ENCODE measurements at places on chromosomes 3 and 15.

DNA sequence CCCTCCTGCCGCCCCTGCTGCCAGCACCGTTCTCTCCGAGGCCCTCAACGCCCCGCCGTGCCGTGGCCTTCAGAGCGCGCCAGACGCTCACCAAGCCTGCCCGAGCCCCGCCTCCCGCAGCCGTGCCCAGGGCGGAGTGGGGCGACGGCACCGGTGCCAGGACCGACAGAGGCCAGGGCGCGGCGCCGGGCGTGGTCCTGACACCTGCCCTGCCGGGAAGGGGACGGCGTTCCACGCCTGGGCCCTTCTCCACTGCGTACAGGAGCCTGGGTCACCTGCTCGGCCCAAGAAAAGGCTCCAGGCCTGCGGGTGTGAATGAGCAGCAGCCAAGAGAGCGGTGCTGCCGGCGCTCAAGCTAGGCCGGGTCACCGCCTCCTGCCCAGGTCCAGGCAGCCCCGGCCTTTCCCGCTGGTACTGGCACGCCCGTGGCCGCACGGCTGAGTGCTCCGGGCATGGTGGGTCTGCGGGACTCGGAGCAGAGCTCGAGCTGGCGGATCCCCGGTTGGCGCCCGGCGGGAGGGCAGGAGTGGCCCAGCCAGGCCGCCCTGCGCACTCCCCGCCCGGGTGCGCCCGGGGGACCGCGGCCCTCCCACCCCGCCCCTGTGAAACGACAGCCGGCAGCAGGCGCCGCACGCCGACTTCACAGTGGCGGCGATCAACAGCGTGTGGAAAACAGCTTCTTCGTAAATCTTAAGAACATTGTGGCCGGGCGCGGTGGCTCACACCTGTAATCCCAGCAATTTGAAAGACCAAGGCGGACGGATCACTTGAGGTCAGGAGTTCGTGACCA, 4.2 kb downstream of the OCA2 start:
- no peak for DNase-seq
- H3K4me3 ChIP-seq, result peak overlapping the region; percentile 75
- H3K27ac ChIP-seq, result no peak overlapping the region
- H3K27me3 ChIP-seq, result peaks cover 66% of the 10 kb centered on the region
- H3K36me3 ChIP-seq, result no peaks in the 10 kb centered on the region
- peaks cover 18% of the 10 kb centered on the region for H3K4me1 ChIP-seq

DNA sequence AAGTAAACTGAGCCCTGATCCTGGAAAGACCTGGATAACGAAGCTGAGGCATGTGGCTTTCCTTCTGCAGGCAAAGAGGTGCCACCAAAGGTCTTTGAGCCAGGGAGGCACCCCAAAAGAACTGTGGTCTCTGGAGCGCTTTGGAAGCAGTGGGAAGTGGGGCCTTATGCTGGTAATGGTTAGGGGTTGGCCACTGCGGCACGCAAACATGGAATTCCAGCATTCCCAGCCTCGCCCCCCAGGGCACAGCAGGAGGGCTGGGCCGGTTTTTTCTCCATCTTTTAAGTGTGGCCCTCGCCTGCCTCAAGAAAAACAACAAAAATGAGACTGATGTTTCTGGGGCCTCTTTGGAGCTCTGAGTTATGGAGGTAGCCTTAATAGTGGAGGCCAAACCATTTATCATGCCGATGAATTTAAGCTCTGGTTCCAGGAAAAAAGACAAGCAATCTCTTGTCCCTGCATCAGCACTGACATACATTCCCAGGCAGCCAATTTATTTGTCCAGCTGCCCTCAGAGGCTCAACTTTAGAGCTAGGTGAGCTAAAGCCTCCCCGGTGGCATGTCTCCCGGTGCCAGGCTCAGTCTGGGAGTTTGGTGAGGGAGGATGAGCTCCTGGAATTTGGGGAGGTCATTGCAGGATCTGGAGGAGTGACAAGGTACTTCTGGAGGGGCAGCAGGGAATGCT, 109.0 kb downstream of the TLE3 start:
- no peak for DNase-seq
- H3K4me3 ChIP-seq, result no peak overlapping the region
- H3K4me1 ChIP-seq, result no peaks in the 10 kb centered on the region
- no peak overlapping the region for H3K27ac ChIP-seq
- no peaks in the 10 kb centered on the region for H3K27me3 ChIP-seq

- no peaks in the 10 kb centered on the region for H3K27me3 ChIP-seq
- no peaks in the 10 kb centered on the region for H3K36me3 ChIP-seq
- no peak overlapping the region for H3K4me3 ChIP-seq
- H3K27ac ChIP-seq, result no peak overlapping the region
- DNase-seq, result no peak
- H3K4me1 ChIP-seq, result no peaks in the 10 kb centered on the region
These were observed 268.9 kb upstream of the LYSMD4 start for GRCh38 chr15:100002086-100002620.

DNA sequence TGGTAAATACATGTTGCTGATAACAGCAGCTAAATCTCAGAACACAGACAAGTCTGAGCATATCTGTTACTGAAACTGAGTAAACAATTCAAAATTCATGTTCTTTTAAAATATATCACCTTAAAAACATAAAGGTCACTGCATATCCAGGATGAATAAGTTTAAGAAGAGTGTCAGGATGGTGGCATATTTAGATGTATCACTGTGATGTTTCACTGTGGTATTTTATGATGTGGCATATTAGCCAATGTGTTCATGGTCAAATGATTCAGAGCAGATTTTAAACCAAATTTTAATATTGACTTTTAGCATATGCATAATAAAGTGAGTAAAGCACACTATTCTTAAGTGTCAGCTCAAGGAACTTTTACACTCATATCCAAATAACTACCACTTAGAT, 346.4 kb upstream of the DPPA4 start:
- no peaks in the 10 kb centered on the region for H3K27me3 ChIP-seq
- no peak overlapping the region for H3K4me3 ChIP-seq
- no peaks in the 10 kb centered on the region for H3K36me3 ChIP-seq
- no peak overlapping the region for H3K27ac ChIP-seq
- DNase-seq, result no peak
- no peaks in the 10 kb centered on the region for H3K4me1 ChIP-seq

DNA sequence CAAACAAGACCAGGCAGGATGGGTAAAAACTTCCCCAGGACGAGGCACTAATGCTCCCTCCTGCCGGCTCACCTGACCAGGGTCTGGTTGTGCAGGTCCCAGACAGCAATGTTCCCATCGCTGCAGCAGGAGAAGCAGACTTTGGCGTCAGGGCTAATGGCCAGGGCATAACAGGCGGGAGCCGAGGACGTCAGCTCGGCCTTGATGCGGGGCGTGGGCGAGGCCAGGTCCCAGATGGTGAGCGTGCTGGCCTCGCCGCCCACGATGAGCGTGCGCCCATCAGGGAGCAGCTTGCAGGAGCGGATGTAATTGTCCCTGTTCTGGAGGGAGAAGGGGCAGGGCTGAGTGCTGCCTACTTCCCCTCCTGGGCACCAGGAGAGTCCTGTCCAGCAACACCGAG, 43.4 kb downstream of the TLE3 start:
- H3K27me3 ChIP-seq, result no peaks in the 10 kb centered on the region
- H3K4me1 ChIP-seq, result peaks cover 3% of the 10 kb centered on the region
- peaks cover 99% of the 10 kb centered on the region for H3K36me3 ChIP-seq
- H3K4me3 ChIP-seq, result no peak overlapping the region
- DNase-seq, result no peak

- no peaks in the 10 kb centered on the region for H3K36me3 ChIP-seq
- DNase-seq, result no peak
- H3K27me3 ChIP-seq, result no peaks in the 10 kb centered on the region
- H3K4me1 ChIP-seq, result no peaks in the 10 kb centered on the region
- no peak overlapping the region for H3K4me3 ChIP-seq
These were observed 284.5 kb upstream of the PLSCR5 start for GRCh38 chr3:146889626-146890025.

GRCh38 chr15:58690703-58691102, 58.8 kb downstream of the ADAM10 start:
- peaks cover 3% of the 10 kb centered on the region for H3K36me3 ChIP-seq
- no peaks in the 10 kb centered on the region for H3K4me1 ChIP-seq
- H3K27me3 ChIP-seq, result no peaks in the 10 kb centered on the region
- H3K4me3 ChIP-seq, result no peak overlapping the region
- DNase-seq, result no peak
- H3K27ac ChIP-seq, result no peak overlapping the region

GRCh38 chr3:179234199-179234598, 16.7 kb downstream of the KCNMB3 start:
- no peaks in the 10 kb centered on the region for H3K4me1 ChIP-seq
- H3K36me3 ChIP-seq, result peaks cover 47% of the 10 kb centered on the region
- no peak for DNase-seq
- no peak overlapping the region for H3K27ac ChIP-seq
- H3K4me3 ChIP-seq, result no peak overlapping the region
- no peaks in the 10 kb centered on the region for H3K27me3 ChIP-seq

- no peaks in the 10 kb centered on the region for H3K4me1 ChIP-seq
- H3K36me3 ChIP-seq, result no peaks in the 10 kb centered on the region
- H3K27ac ChIP-seq, result no peak overlapping the region
- no peaks in the 10 kb centered on the region for H3K27me3 ChIP-seq
- H3K4me3 ChIP-seq, result no peak overlapping the region
These were observed 42.9 kb downstream of the MYO1E start for GRCh38 chr15:59329570-59330350.

DNA sequence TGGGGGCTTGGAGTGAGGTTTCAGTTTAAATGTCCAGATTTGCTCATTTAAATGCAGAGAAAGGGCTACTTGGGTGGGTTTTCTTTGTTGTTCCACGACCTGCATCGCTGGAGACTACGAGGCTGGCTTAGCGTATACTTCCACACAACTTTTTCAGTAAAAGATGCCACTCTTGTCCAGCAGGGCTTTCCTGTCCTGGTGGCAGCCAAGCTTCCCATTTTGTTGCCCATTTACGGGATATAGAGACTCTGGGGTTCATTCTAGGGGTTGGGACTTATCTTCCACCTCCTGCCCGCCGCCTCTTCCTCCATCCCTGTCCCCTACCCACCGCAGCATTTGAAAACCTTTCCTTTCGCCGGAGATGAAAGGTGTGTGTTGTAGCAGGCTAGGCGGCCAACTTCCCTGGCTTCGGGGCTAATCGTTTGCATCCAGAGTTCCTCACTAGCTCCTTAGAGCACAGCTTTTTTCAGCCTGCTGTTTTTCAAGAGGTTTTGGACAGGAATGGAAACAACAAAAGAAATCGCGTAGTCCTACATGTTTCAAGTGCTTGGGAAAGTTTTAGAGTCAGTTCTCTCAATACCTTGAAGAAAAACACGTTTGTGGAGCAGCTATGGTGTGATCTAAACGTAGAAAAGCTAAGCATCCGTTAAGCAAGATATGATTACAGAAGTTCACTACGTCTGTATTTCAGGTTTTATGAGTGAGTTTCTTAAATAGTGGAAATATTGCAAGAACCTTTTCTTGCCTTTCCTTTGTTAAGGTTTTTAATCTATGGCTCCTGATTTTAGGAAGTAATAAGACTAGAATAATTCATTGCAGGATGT, 843 bp downstream of the CHRNA5 start:
- no peaks in the 10 kb centered on the region for H3K27me3 ChIP-seq
- H3K36me3 ChIP-seq, result no peaks in the 10 kb centered on the region
- H3K4me3 ChIP-seq, result peak overlapping the region; percentile 79
- H3K4me1 ChIP-seq, result peaks cover 5% of the 10 kb centered on the region

DNA sequence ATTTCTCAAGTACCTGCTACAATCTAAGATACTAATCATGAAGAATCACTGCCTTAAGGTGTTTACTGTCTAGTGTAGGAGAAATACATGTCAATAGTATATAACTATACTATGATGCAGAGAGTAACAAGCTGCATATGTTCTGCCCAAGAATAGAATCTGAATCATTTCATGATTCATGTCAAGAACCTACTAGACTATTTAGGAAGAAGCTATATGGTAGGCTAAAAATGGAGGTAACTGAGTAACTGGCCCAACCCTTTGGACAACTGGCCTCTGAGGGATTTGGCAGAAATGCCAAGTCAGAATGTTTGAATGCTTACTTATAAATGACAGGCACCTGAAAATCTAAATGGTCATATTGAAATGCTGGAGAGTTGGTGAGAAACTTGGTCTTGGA, 59.9 kb upstream of the DGKG start:
- no peaks in the 10 kb centered on the region for H3K4me1 ChIP-seq
- H3K36me3 ChIP-seq, result no peaks in the 10 kb centered on the region
- no peak overlapping the region for H3K27ac ChIP-seq

GRCh38 chr3:57091521-57092273, 31.2 kb downstream of the SPATA12 start:
- no peak overlapping the region for H3K4me3 ChIP-seq
- H3K27me3 ChIP-seq, result no peaks in the 10 kb centered on the region
- H3K4me1 ChIP-seq, result no peaks in the 10 kb centered on the region
- no peak overlapping the region for H3K27ac ChIP-seq
- H3K36me3 ChIP-seq, result peaks cover 40% of the 10 kb centered on the region

DNA sequence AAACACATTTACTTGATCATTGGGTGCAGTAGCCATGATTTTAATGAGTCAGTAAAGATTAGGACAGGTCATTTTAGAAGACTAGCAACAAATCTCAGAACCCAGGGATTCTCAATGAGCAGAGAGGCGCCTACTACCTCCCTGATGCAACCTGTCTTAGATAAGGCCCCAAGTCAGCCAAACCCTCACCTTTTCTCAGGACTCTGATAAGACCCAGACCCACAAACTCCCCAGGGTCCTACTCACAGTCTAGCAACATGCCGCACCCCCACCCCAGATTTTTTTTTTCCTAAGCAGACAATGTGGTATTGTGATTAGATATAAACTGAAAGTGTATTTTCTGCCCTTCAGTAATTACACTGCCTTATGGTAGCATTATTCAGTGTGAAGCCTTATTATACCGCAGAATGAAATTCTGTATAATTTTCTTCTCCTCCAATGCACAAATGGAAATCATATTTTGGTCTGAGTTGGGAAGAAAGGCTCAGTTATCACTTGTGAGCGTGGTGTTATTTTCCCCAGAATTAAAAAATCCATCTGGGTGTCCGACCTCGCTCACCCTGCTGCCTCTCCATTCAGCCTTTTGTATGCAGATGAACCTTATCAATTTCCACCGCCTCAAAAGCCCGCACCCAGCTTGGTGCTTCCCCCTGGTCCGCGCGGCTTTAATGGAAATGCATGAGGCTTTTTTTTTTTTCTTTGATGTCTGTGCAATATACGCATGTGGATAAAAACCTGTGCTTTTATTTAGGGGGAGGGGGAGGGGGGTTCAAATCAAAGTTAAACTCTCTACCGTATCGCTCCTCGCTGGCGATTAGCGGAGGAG, 122.0 kb upstream of the SOX14 start:
- H3K27me3 ChIP-seq, result no peaks in the 10 kb centered on the region
- H3K36me3 ChIP-seq, result no peaks in the 10 kb centered on the region

GRCh38 chr3:75294124-75294523, 370.0 kb upstream of the FRG2C start:
- no peak overlapping the region for H3K4me3 ChIP-seq
- H3K4me1 ChIP-seq, result no peaks in the 10 kb centered on the region
- H3K36me3 ChIP-seq, result no peaks in the 10 kb centered on the region
- no peak overlapping the region for H3K27ac ChIP-seq
- DNase-seq, result peak; percentile 29

- no peak for DNase-seq
- H3K36me3 ChIP-seq, result no peaks in the 10 kb centered on the region
- no peaks in the 10 kb centered on the region for H3K27me3 ChIP-seq
- H3K27ac ChIP-seq, result no peak overlapping the region
These were observed 11.3 kb upstream of the RPL39L start for GRCh38 chr3:187150599-187150998.

- H3K27me3 ChIP-seq, result peaks cover 3% of the 10 kb centered on the region
- no peak overlapping the region for H3K4me3 ChIP-seq
These were observed 147.3 kb downstream of the TP63 start for GRCh38 chr3:189778340-189778950.

Measured in neuronal stem cell (in vitro differentiated cells).